T-helper 1 cell (primary cell): ENCODE measurements at places on chromosomes 6 and 20.

GRCh38 chr6:18053555-18054445 lies 66.4 kb upstream of the KIF13A start:
- DNase-seq, result no peak

DNA sequence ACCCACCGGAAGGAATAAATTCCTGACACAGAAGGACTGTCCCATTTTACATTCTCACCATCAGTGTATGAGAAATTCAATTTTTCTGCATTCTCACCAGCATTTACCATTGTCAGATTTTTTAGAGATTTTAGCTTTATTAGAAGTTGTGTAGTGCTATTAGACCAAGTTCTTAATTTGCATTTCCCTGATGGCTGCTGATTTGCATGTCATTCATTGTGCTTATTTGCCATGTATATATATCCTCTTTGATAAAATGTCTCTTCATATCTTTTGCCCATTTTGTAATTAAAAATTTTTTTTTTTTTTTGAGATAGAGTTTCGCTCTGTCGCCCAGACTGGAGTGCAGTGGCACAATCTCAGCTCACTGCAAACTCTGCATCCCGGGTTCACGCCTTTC lies 9.8 kb upstream of the HLA-DRB5 start:
- no peak for DNase-seq

DNA sequence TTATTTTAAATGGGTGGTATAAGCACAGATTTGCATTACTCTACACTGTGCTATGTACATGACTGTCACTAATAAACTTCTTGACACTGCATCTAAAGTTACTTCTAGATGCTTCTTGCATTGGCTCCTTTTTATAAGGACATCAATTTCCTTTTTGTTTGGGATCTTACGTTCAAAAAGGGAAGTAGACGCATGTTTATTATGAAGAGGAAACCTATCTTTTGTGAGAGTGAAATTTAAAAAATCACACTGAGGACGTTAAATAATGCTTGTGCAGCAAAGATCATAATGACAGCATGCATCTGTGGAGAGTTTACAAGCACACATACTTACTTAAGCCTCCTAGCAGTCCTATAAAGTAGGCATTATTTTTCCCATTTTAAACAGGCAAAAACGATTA lies 479.5 kb downstream of the CD83 start:
- DNase-seq, result no peak

DNA sequence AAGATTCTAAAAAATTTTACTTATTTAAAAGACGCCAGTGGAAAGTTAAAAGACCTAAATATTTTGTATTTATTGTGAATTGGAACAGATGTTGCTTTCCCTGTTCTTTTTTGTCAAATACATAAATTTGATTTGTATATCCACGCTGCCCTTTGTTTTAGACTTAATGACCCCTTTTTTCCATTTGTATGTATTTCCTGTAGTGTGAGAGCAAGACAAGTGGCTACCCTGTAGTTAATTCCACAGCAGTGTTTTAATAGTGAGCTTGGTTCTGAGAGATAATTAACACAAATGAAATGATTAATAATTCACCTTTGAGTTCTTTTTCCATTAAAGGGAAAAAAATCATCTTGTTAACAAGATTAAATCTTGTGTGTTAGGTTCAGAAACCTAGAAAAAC lies 16.6 kb downstream of the SH3BGRL2 start:
- DNase-seq, result no peak

- no peak for DNase-seq
Measured at GRCh38 chr6:153831350-153832078, 207.5 kb upstream of the OPRM1 start.

DNA sequence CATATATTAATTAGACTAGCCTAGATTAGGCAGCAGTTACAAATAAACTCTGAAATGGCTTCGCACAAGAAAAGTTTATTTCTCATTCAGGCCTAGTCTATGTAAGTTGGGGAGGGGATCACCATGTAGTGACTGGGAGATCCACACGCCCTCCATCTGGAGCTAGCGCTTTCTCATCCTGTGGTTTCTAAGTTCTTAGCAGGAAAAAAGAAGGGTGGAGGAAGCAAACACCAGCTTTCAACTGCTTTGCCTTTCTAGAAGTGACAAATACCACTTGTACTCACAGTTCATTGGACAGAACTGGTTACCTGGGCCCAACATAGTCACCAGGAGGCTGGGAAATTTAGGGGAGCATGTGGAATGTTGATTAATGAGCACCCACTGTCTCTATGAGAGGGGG lies 46.6 kb downstream of the NDUFAF5 start:
- no peak for DNase-seq

DNA sequence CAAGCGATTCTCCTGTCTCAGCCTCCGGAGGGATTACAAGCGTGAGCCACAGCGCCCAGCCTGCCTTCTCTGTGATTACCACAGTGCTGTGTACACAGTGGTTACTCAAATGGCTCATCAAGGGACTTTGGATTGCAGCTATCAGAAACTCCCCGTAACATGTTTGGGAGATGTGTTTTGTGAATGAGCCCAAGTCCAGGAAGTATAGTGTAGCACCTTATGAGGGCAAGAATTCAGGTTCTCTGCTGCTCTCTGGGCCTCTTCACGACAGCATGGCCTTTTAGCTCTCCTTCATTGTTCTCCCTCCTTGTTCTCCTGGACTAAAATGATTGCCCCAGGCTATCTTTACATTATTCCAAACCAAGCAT lies 34.1 kb upstream of the RPL7L1 start:
- no peak for DNase-seq

- no peak for DNase-seq
Measured at GRCh38 chr6:1080453-1081337, 231.2 kb upstream of the FOXQ1 start.

GRCh38 chr6:30344191-30344867 lies 627 bp upstream of the RPP21 start:
- DNase-seq, result no peak

- no peak for DNase-seq
Measured at GRCh38 chr20:32523613-32524213, 61.4 kb downstream of the NOL4L start.

- no peak for DNase-seq
Measured at GRCh38 chr6:36248980-36249379, 20.9 kb upstream of the PNPLA1 start.

- DNase-seq, result no peak
Measured at GRCh38 chr20:57417051-57417689, 26.0 kb downstream of the RBM38 start.

- no peak for DNase-seq
Measured at GRCh38 chr6:149925253-149925973, 2.5 kb upstream of the RAET1G start.

DNA sequence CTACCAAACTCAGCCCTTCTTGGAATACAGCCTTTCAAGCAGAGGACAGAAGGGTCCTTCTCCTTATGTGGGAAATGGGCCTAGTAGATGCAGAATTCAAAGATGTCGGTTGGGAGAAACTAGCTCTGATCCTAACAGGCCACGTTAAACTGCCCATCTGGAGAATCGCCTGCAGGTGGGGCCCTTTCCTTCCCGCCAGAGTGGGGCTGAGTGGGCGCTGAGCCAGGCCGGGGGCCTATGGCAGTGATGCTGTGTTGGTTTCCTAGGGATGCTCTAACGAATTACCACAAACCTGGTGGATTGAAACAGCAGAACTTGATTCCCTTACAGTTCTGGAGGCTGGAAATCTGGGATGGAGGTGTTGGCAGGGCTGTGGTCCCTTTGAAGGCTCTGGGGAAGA lies 9.1 kb downstream of the MAPK13 start:
- no peak for DNase-seq

DNA sequence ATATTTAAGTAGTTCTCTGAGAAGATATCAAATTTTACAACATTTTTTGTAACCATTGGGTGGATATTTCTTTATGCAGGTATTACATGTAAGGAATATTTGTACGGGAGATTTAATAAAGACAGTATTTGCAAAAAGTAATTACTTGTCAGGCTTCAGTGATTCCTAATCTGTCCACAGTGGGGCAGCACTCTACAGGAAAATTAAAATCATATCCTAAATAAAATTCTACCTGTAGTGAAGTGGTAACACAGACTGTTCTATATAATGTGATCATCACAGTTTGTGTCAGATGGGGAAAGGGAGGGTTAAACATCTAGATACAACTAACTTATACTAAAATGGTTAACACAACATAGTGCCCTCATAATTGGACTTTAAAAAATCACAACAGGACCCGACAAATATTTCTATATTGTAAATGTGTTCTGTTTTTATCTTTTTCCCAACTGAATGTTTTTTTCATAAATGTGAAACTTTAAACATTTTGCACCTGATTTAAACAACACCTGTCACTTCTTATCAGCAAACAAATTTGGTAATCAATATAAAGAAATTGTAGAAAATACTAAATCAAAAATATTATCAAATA lies 145.6 kb upstream of the MANEA start:
- no peak for DNase-seq

DNA sequence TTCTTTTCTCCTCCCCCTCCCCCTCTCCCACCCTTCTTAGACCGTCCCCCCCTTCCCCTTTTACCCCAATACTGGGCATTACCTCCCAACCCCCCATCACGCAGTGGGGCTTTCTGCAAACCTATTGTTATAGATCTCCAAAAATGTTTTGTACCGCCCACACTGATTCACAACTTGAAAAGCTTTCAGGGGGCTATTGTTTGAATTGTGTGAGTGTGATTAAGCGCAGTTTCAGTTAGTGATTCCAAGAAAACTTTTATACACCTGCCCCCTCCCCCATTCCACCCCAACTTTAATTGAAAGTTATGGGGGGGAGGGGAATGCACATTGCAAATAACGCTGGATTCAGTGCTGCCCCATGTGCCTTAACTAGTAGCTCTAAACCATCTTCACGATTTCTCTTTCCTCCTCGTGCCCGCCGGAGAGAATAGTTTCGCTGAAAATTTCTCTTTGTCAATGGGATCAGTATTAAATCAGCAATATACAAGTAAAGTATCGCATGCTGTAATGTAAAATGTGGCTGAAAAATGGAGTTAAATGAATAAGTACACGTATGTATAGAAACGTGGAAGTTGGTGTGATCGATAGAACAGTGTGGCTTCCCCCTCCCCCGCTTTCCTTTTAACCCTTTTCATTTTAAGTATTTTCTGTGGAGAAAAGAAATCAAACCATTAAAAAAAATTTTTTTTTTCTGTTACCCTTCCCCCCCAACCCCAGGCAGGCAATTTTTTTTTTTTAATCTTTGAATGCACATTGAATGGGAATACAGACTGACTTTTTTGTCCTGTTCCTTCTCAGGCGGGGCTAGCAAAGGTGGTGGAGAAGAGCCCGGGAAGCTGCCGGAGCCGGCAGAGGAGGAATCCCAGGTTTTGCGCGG lies 632 bp downstream of the LIN28B start:
- DNase-seq, result no peak

DNA sequence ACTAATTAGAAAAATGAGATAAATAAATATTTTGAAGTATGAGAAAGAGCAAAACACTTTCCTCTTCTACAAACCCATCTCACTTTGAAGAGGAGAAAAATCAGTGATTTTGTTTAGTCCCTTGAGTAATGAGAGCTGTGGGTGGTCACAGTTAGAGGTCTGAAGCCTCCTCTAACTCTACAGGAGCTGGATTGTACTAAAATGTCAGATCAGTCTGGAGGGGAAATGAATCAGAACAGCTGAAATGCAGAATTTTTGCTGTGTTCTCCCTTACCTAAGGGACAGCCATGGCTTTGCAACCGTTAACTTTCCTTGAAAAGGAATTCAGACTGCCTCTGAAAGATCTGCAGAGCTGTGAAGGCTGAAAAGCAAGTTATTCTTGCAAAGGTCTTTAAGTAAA lies 11.4 kb upstream of the RFPL4B start:
- DNase-seq, result no peak

GRCh38 chr6:80465513-80465912 lies 359.0 kb downstream of the BCKDHB start:
- DNase-seq, result no peak

GRCh38 chr20:37525810-37526209 lies 1.9 kb downstream of the BLCAP start:
- DNase-seq, result no peak

GRCh38 chr6:161683400-161683799 lies 409.5 kb upstream of the AGPAT4 start:
- DNase-seq, result no peak

DNA sequence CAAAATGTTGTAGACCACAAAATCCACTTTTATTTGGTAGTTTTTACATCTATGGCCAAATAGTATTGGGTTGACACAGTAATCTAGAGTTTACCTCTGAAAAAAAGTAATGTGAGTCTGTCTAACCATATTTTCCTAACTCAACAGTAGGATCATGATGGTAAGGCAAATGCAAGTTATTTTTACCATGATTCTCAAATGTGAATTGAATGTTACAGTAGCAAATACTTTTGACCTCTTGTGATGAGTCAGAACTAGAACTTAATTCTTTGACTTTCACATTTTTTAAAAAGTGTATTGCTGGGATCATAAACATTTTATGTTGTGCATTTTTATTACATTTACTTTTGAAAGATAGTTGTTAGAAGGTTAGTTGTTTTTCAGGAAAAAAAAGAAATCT lies 22.0 kb downstream of the RNF146 start:
- no peak for DNase-seq

- DNase-seq, result no peak
Measured at GRCh38 chr6:151087861-151088598, 151.7 kb upstream of the AKAP12 start.
